ENCODE measurements at places on chromosomes 7 and 10.

DNA sequence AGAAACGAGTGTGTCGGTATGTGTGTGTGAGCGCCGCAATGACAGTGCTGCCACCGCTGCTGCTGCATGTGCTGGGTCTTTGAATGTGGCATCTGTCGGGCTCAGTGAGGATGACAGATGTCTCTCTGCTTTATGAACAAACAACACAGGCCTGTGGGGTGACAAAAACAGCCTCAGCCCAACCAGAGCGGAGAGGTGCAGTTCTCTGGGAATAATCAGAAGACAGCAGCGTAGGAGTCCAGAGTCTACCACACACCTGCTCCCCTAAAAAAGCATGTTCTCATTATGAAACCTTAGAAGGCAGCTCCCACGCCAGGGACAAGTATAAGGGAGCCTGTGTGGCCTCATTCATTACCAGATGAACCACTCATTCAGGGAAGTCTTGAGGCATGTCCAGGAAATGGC lies 278.3 kb downstream of the KCNMA1 start:
- DNase-seq: no peak

- peak; percentile 70 for DNase-seq
Measured at GRCh38 chr7:152597507-152597906, 78.4 kb downstream of the XRCC2 start.

DNA sequence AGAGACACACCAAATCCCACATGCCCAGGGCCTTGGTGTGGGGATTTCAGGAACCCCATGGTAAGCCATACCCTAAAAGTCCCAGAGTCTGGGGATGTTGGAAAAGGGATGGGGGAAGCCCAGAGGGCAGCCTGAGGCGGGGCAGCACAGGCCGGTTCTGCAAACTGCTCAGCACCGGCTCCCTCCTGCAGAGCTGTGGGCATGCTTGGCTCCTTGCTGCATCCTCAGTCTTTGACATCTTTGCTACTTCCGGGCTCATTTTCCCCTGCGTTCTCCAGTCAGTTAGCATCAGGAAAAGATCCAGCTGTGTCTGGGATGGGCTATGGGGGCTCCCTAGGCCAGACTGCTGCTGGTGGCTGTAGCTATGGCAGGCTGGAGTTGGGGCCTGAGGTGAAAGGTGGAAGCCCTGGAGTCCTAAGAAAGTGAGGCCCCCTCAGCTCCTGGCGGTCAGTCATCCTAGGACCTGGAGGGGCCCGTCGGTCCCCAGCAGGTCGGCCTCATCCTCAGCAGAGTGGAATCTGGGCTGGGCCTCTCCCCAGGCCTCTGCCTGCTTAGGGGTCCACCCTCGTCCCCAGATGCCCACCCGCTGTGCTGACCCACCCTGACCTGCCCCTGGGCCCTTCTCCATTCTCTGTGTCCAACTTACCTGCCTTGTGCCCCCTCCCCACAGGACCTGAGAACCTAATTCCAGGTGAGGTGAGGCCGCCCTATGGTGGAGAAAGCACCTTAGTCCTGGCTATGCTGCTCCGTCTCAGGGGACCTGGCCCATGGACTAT lies 9.3 kb downstream of the TBATA start:
- DNase-seq: peak; percentile 9

DNA sequence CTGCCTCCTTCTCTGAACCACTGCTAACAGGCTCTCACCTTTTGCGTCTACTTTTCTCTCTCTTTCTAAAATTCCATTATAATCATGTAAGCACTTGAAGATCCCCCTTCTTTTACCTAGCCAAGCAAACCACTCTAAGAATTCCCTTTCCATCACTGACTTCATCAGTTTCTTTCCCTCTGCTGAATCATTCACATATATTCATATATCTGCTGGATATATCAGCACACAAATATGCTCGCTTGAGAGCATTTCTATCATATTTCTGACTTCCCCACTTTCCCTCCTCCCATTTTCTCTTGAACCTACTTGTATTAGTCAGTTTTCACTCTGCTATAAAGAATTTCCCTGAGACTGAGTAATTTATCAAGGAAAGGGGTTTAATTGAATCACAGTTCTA lies 84.2 kb upstream of the LRRN3 start:
- peak; percentile 8 for DNase-seq

DNA sequence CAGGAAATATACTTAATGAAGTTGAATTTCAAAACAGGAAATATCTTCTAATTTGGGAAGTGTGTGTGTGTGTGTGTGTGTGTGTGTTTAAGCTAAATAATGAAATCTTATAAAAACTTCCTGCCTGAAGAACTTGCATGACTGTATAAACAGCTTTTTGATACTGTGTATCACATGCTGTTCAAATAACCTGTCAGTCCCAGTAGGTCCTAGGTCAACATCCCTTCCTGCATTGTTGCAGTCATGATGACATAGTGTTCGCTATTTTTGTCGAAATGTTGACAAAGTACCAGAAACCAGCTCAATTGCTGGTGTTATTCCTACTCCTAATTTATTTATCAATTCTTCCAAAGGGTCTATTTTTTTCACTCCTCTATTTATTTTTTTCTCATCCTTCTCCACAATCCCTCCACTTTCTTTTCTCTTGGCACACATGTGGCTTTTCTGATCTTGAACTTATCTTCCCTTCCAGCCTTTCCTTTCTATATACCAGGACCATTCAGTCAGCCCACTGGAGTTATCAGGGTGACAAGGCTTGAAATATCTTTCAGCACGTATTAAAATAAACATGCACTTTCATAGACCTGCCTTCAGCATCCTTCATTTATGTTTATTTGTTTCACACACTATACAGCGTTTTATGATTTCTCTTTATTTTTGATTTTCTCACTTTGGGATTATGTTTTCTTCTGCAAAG lies 115.8 kb downstream of the PLXDC2 start:
- DNase-seq: no peak
